ENCODE measurements at places on chromosomes 7 and 10.

DNA sequence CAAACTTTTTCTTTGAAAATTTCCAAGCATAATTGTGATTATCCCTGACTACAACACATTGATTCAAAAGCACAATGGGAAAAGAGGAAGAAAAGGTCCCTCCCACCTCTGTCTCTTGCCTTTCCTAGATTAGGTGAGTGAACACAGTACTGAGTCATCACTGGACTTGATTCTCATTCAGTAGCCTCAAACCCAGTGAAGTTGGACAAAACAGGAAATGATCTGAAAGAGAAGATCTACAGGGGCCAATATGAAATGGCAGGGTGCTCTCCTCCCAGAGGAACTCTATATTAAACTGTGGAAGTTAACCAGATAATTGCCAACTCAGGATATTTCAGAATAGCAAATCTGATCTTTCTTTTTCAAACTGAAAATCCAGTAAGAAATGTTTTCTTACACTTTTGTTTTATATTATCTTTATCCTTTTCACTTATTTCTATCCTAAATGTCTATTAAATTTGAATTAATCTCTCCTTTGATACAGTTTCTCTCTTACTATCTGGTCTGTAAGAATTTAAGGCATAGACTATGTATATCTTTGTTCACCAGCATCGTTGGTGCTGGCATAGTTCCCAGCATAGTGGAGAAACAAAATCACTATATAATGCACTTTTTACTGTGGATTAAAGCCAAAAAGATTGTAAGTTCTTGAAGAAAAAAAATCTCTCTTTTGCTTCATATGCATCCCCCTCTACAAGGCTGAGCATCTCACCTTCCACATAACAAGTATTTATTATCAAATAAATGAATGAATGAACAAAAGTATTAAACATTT lies 41.4 kb upstream of the IKZF1 start:
- DNase-seq: no peak

DNA sequence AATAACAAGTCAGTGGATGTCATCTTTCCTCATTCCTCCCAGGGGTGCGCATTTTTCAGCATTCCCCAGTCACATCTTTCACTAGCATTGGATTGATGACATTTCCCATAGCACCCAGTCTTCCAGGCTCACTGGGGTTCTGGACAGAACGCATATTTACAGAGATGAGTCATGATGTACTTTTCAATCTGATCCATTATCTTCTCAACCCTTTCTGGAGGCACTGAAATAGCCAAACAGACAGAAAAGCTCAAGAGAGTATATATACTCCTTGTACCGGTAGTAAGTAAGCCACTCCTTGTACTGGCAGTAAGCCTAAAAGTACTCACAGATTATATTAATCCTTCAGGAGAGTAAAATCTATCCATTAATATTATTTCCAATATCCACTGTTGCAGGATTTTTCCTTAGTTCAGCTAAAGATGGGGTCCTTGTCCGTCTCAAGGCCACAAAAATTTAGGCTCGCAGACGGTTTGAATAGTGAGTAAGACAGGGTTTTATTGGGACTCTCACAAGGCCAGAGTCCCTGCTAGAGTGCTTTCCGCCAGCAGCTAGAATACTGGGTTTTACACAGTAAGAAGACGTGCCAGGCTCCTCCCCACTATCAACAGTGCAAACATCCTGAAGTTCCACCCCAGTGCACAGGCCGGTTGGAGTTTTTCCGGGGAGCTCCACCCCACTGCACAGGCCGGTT lies 60.8 kb downstream of the MDH2 start:
- no peak for DNase-seq

DNA sequence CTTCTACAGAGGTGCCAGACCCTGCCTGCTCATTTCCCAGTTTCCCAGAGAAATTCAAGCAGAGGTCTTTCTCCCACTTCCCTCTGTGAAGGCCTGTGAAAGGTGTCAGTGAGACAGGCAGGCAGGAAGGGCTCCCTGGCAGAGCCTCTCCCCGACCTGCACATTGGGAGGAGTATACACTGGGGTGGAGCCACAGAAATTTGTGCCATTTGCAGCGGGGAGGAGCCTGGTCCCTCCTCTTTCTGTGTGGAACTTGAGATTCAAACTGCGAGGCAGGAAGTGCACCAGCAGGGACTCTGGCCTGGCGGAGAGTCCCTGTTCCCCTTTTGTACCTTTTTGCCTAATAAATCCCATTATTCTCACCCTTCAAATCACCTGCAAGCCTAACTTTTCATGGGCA lies 54.6 kb upstream of the OPN4 start:
- DNase-seq: no peak

DNA sequence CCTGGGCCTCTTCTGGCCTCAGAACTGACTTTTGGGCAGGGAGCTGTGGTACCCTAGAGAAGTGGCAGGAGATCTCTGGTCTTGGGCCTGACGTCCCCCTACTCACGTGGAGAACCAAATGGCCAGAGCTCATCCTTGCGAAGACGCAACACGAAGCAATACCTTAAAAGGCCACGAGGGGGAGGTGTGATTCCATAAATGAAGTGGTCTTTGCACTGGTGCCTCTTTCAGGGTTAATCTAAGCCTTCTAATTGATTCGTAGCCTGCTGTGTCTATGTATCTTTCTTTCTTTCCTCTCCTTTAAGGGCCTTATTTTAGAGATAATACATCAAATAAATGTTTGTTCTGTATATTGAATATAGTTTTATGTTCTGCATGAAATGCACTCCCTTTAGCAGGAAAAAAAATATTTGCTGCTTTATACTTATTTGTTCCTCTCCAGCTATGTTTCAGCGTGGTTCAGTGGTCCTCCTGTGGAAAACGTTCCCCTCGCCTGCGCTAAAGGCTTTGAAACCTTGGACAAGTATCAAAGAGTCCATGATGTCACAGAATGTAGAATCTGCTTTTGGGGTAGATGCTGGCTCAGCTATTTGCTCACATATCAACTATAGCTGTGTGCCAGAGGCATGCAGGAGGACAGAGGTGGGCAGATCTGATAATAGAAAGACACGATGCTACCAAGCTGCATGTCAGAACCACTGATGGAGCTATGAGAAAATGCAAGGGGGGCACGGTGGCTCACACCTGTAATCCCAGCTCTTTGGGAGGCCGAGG lies 41.0 kb downstream of the STRA8 start:
- peak; percentile 63 for DNase-seq

DNA sequence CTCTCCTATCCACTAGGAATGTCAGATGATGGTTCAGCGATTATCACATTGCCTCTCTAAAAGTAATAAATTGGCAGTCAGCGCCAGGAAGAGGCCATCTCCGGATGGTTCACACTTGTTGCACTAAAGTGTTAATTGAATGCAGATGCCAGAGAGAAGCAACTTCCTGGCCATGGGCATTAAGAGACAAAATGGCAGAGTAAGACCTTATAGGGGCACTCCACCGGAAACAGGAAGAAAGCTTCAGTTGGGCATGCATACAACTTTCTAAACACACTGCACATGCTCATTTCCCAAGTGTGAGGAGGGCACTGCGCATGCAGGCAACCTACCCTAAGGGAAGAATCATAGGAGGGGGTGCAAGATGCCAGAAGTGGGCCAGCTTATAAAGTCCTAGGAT lies 71.7 kb upstream of the AUTS2 start:
- DNase-seq: no peak

DNA sequence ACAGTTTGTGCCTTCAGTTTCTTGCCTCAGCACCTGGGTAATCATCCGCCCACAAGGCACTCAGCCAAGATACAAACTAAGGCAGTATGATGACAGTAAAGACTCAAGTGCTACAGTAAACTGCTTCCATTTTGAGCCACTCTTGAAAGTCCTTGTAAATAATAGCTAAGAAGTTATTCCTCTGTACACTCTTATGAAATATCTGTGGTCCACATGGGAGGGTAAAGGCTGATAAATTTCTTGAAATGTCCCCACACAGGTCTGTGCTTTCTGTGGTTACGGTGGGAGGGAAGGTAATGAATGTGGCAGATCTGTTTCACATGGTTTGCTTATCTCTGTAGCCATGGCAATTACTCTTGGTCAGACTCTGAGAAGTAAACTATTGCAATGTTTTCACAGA lies 551.0 kb upstream of the ZWINT start:
- DNase-seq: no peak

GRCh38 chr7:91085175-91085574 lies 179.1 kb upstream of the FZD1 start:
- DNase-seq: no peak

- DNase-seq: no peak
Observed at GRCh38 chr7:2049111-2049781, 183.5 kb downstream of the MAD1L1 start.

- DNase-seq: no peak
Observed at GRCh38 chr10:2980116-2980515, 87.2 kb upstream of the PFKP start.

GRCh38 chr10:103493362-103493915 lies at the start of gene NEURL1:
Gene NEURL1, plus strand, starts transcription at chr10:103493705. Its CDS starts 683 bp downstream, at chr10:103494388.
- DNase-seq: peak; percentile 8

DNA sequence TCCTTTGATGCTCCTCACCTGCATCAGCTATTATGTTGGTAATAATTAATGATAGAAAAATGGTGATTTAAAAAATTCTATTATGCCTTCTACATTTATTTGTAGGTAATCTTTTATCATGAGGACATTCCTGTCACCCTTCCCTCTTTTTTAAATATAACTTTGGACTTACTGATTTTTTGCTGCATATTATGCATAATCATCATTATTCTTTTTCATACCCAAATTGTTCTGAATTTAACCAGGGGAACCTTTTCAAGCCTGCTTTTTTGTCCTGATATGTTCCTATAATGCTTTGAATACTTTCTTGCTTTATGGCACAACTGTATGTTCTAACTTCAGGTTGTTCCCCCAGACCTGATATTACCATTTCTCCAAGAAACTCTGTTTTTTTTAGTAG lies 48.5 kb downstream of the TAX1BP1 start:
- DNase-seq: no peak

DNA sequence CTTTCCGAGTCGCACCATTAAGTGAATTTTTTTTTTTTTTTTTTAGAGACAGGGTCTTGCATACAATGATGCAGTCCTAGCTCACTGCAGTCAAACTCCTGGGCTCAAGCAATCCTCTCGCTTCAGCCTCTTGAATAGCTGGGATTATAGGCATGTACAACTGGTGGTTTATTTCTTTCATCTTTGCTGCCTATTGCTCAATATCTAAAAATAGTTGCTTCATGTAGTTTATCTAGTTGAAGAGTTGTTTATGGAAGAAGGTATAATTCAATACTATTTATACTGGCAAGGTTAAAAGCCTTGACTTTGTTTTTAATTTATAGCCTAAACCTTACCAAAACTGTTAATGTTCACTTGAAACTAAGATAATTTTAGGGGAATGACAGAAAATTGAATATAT lies 66.9 kb downstream of the SEMA3D start:
- no peak for DNase-seq

DNA sequence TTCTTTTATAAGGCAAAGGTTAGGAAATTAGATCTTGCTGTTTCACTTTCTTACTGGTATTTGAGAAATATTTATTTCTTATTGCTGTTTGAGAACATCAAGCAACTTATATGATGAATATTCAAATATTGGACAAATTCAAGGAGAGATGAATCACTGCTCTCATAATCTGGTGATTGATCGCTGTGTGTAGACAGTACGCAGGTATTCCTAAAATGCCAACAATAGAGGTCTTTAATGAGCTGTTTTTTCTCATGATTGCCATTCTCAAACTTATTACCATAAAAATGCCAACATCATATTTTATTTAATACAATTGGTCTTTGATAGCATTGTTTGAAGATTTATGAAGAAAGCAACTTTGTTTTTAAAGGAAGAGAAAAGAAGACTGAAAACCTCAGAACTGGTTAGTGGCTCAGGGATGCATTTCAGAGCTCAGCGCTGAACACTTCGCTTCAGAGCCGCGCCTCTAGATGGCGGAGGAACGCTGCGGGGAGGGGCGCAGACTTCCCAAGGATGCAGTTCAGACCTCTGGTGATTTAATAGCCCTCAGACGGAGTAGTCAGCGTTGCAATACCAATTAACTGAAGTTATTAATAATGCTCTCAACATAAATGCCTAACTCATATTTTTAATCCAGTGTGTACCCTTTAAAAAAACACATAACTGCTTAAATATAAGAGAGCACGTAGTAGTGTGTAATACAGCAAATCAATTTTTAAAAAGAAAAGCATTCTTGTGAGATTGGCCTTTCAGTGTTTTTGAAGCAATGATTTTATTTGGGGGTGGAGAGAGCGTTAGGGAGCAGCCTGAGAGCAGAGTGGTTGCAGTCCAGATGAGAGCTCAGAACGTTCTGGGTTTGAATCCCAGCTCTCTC lies 38.5 kb upstream of the STEAP4 start:
- DNase-seq: no peak

DNA sequence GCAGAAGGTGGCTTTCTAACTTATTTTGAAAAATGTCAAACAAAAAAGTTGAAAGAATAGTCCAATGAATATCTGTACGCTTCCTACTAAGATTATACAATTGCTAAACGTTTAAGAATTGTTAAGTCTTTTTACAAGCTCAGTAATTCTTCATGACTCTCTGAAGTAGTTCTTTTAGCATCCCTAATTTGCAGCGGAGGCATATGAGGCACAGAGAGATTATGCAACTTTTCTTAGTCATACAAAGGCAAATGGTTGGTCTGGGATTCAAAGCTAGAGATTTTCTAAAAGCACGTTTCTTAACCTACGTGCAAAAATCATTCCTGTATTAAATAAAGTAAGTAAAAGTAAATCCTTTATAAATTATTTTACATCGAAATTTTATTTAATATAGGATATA lies 254.2 kb downstream of the MAGI2 start:
- no peak for DNase-seq

- DNase-seq: no peak
Observed at GRCh38 chr7:54556121-54556520, 13.9 kb downstream of the VSTM2A start.

GRCh38 chr10:60817398-60817805 lies 39.1 kb downstream of the CDK1 start:
- DNase-seq: no peak

DNA sequence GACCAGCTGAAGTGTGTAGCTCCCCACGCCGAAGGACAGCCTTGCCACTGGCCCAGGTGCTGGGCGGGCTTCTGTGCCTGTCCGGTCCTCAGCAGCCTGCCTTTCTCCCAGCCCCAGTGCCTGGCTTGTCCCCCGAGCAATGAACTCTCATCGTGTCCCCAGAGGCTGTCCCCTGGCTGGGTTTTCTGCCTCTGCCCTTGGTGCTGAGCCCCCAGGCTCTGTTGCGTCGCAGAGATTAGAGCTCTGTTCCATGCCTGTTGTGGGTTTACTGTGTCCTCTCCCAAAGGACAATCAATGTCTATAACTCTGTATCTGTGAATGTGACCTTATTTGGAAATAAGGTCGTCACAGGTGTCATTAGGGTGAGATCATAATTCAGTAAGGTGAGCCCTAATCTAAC lies 226.1 kb upstream of the SHH start:
- no peak for DNase-seq

- no peak for DNase-seq
Observed at GRCh38 chr7:117929237-117929636, 56.0 kb upstream of the CTTNBP2 start.

Measured in stimulated activated naive CD4-positive, alpha-beta T cell treated with Interleukin-2 at 50 U/mL for 16 hours (primary cell).